ENCODE measurements at places on chromosomes 5 and 9.

DNA sequence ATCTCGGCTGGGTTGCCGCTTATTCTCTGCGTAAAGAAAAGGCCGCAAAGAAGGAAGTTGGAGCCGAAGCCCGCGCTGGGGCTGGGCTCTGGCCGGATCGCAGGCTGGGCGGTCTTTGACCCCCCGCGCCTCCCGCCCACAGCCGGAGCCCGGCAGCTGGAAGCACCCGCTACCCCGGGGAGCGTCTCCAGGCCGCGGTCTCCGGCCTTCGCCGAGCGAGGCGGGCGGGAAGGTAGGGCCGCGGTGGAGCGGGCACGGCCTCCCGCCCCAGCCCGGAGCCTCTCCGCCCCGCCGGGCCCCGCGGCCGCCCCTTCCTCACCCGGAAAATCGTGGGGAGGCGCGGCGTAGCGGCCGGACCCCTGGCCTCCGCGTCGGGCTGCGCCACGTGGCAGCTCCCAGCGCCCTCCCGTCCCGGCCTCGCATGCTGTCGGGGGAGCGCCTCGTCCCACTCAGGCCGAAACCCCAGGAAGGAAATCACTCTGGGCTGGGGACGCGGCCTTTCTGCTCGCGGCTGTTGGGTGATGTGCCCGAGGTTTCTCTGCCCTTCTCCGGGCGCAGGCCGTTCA lies 12.0 kb downstream of the FOXD1 start:
- no peak for DNase-seq

DNA sequence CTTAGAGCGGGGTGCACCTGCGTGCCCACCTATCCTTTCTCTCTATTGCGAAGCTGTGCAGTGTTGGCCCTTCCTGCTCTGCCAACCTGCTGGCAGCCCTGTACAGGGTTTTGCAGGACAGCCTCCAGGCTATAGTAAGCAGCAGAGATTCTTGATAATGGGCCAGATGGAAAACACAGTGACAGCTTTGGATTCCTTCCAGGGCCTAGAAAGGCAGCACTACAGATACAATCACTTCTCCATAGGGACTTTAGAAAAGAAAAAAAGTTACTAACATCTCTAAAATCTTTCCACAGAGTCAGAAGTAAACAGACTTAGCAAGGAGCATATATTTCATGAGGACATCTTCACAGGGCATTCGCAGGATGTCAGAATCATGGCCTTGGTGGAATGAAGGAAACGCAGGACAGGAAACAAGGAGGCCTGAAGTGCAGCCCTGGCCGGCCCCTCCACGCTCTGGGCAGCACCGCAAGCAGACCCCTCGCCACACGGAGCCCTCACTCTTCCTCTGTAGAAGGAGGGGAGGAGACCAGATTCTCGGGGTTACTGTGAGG lies 172.1 kb upstream of the GAS1 start:
- no peak for DNase-seq

DNA sequence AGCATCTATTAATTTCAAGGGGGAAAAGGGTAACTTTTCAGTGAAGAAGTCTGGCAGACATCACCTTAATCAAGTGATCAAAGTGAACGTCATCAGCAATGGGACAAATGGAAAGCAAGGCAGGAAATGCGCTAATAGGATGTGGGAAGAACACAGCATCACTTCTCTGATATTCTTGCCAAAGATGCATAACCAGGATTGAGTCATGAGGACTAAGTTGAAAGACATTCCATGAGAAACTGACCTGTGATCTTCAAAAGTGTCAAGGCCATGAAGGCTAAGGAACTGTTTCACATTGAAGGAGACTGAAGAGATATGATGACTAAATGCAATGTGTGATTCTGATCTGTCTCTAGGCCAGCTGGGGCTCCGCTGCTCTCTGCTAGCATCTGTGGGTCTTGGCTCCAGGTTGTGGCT lies 92.9 kb downstream of the NDFIP1 start:
- no peak for DNase-seq

DNA sequence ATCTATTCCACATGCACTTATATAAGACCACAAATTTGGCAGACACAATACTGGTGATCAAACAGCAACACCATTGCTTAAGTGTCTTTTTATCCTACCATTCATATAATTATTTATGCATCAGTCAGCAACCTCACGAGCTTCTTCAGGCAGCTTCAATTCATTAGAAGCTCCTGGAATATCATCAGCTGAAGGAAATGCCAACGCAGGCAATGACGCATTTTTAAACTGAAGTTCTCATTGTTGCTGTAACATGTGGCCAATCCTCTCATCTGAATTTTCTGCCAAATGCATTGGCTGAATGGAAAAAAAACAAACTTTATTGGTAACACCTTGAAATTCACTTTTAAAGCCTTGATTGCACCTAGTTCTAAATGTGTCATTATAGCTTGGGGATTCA lies 376.4 kb upstream of the RGMB start:
- no peak for DNase-seq

- DNase-seq: no peak
Measured at GRCh38 chr9:35484406-35484805, 5.5 kb upstream of the RUSC2 start.

- DNase-seq: no peak
Measured at GRCh38 chr9:22238809-22239684, 207.6 kb upstream of the DMRTA1 start.

- no peak for DNase-seq
Measured at GRCh38 chr9:69589156-69589555, 83.0 kb downstream of the APBA1 start.

DNA sequence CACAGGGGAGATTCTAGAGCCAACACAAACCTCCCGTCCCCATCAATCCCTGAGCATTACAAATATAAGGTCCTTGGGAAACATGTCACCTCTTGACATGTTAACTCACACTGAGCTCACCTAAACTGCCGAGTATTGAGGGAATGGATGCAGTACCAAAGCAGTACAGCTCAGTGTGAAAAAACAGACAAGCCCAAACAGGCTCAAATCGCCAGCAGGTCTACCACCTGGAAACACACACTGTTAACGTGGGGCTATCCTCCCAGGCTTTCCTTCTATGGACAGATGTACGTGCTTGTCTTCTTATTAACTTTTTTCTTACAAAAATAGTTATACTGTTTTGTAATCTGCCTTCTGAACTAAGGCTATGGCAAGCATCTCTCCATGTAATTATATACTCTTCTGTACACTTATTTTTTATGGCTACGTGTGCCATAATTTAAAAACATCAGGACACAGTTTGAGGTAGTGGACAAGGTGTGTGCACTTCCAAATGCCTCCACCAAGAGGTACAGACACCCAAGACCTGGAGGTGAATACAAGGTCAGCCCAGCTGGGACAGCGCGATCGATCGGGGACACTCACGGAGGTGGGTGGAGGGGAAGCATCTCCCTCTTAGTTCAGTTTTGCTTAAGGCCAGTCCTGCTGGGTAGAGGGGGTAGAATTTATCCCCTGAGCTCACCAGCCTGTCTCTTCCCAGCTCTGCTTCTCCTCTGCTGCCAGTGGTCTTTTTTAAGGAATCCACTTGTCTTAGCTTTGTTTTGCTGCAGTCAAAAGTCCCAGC lies 76.5 kb downstream of the DAP start:
- DNase-seq: no peak

All from NCI-H187 (cell line).